ENCODE measurements at places on chromosomes 2 and 18. TPM values are rescaled to one million over a fixed set of nuclear protein-coding genes. Genes with fewer than 3 reads are reported as not detected.

DNA sequence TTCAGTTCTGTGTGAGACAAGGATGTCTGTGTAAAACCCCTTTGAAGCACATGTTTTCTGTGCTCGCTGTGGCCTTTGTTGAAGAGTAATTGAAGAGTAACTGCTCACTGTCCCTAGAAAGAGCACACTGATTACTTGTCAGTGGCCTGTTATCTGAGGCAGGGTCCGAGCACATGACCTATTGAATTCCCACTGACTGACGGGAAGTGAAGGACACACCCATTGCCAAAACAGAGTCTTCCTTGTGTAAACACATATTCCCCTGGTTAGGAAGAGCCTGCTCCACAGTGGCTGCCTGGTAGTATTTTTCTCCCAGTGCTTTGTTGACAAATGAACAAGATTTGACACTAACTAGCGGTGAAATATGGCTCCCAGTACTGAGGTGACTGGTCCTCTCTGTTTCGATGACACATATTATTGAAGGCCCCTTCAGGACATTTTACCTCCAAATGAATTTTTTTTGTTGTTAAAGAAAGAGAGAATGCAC lies 148.5 kb upstream of the GYPC start:
- peak; percentile 11 for DNase-seq

DNA sequence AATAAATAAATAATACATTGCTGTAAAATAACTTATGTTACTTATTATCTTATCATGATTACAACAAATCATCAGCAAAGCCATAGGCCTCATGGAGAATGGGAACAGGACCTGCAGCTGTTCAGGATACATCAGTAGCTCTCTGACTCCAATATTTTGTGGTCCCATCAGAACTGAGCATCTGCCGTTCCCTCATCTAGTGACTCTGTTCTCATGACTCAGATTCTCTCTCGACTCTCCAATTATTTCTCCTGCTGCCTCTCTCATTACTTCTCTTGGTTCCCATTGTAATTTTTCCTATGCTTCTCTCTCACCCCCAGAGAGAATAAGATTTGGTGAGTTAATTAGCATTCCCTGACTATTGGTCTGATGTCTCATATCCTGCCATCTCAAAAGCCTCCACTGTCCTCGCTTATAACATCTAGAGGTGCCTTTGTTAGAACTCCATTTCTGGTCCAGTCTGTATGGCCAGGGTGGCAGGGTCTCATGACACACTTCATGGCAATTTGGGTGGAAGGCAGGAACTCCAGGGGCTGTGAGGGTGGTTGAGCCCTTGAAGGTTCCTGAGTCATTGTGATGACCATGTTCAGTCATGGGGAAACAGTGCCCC lies 78.0 kb upstream of the TANC1 start:
- no peak for DNase-seq

DNA sequence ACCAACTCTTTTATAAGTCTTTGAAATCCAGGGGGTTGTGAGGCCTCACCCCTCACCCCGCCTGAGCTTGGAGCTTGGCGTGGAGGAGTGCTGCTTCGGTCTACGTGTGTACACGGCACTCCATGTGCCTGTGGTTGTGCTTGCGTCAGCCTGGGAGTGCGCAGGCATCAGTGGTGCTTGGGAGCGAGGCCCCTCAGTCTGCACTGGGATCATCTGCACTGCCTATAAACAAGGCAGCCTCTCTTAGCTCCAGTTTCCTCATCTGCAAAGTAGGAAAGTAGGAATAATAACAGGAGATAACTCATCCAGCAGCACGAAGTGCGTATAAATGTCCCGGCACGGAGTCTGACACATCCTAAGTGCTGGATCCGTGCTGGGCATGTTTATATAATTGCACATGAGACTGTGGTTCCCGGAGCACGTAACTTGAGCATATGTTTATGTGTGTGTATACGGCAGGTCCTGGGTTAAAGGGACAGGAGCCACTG lies 1.2 kb downstream of the GYPC start:
- no peak for DNase-seq

DNA sequence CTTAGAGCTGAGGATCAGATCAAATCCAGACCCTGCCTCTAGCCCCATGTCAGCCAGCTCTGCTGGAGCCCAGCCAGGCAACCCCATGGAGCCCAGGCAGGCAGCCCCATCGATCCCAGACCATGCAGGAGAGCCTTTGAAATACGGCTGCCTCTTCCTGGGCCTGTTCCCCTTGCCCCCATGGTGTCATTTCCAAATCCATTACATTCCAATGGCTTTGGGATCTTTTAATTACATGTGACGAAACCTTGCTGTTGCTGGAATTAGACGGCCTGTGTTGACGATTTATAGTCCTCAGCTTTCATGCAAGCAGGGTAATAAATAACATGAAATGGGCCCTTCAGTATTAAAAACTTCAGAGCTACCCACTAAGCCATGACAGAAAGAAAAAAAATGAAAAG lies 75.8 kb upstream of the SLC14A2 start:
- DNase-seq = no peak

DNA sequence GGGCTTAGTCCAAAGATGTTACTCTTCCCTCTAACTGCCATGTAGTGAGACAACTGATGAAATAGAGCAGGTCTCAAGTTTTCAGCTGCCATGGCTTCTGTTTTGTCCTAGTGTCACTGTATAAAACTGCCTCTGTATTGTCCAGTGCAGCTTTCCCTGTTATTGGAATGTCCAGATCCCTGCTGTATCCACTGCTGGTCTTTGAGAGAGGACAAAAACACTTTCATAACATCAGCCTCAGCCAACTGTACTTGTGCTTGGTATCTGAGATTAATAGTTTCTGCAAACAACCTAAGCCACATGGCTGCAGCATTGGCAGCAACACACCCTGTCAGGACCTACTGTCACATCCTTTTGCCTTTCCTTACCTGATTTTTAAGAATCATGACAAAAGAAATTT lies 480.2 kb downstream of the LPIN1 start:
- no peak for DNase-seq

Gene ASTL
- total RNA-seq = not detected

All from PC-9 (cell line).